Stimulated activated CD4-positive, alpha-beta T cell treated with anti-CD3 and anti-CD28 coated beads, Interleukin-2, amount 100 ng/mL, for 24 hours (primary cell): ENCODE measurements at places on chromosomes 2 and 18.

DNA sequence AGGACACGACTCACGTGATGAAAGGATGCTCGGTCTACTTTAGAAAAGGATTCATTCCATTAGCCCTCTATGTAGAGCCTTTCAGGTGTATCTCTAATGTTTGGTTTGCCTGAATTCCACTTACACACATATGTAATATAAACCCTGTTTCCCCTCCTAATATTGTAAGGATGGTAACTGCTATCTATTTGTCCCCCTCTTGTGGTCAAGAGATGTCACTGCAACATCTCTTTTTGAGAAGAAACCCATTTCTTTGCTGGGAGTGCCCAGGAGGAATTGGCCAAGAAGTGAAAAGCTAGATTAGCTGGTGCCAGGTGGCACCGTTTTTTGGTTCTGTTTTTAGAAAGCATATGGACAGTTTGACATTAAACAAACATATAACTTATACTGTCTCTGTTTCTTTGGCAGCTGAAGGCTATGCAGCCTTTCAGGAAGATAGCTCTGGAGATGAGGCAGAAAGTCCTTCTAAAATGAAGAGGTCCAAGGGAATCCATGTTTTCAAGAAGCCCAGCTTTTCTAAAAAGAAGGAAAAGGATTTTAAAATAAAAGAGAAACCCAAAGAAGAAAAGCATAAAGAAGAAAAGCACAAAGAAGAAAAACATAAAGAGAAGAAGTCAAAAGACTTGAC, 41.2 kb downstream of the RALBP1 start:
- DNase-seq: no peak

DNA sequence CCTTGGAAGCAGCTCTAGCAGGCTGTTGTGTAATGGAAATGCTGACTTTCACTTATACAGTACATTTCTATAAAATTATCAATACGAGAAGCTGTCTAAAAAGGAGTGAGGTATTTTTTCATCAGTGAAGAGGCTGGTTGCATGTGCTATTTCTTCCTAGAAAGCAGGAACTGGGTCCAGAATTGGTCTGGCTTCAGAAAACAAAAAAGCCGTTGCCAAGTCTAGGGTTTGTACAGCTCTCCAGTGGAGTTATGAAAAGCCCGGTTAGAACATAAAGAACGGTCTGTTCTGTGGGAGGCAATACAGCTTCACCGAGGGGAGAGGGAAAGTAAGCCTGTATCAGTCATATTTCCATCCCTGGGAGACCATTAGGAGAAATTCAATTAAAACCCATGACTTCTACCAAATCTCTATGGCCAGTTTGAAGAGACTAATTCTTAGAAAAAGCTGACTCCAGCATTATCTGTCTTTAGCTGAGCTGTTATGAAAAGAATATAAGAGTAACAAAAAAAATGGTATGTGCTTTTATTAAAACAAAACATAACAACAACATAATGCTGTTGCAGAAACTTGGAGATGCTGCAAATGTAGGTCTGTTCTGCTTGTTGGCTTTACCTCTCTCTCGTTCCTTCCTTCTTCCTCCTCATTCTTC, 217.0 kb downstream of the CMPK2 start:
- no peak for DNase-seq

- no peak for DNase-seq
These were observed 52.1 kb downstream of the NFATC1 start for GRCh38 chr18:79447703-79448367.

GRCh38 chr2:30931841-30932407, 124.7 kb upstream of the CAPN13 start:
- no peak for DNase-seq

GRCh38 chr2:207037896-207038295, 98.6 kb downstream of the CPO start:
- DNase-seq: no peak

DNA sequence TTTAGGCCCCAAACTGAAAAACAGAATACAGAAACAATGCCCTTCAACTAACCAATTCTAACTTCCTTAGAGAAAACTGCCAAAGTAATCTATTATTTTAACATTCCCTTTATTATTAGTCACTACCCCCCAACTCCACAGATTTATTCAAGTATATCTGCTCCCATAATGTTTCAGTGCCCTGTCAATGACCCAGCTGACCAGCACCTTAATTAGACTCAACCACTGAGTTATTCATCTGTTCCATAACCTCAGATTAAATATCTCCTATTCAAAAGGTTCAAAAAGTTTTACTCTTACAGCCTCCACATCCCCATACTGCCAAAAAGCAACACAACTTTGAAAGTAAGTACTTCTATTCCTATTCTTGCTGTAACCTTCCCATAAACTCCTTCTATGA, 202.4 kb downstream of the EXOC6B start:
- DNase-seq: no peak
